HT-29 (cell line): ENCODE measurements at places on chromosomes 2 and 18.
A peak's percentile ranks its signal among the peaks of the same experiment; 100 is the strongest.

GRCh38 chr2:190511104-190511503, 23.4 kb downstream of the NEMP2 start:
- DNase-seq, result peak; percentile 68

- DNase-seq, result no peak
Measured at GRCh38 chr18:9906481-9906880, 7.3 kb upstream of the VAPA start.

- DNase-seq, result no peak
Measured at GRCh38 chr2:169426069-169426663, 53.1 kb upstream of the BBS5 start.

DNA sequence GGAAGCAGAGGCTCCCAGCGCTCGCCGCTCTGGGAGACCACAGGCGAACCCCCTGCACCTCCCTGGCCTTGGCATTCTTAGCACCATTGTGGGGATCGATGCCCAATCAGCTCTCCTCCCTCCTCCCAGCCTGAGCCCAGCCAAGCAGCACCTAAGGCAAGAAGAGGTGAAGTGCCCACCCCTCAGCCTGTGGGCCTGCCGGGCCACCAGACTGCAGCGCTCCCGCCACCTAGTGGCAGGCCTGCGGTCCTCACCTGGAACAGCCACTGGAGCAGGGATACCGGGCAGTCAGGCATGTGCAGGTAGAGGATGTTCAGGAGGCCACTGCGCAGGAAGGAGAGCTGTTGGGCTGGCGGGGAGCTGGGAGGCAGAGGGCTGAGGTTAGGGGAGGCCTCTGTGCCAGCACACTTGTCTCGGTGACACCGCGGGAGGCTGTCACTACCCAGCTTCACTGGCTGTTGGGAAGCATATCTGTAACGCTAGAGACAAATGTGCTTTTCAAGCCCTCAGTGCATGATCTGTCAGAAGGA, 35.2 kb downstream of the FAM178B start:
- DNase-seq, result peak; percentile 80

GRCh38 chr2:33516456-33516995, 40.1 kb downstream of the RASGRP3 start:
- no peak for DNase-seq

GRCh38 chr2:104871972-104872865, 18.3 kb downstream of the POU3F3 start:
- no peak for DNase-seq

- DNase-seq, result no peak
Measured at GRCh38 chr2:213108308-213108707, 43.1 kb downstream of the IKZF2 start.

DNA sequence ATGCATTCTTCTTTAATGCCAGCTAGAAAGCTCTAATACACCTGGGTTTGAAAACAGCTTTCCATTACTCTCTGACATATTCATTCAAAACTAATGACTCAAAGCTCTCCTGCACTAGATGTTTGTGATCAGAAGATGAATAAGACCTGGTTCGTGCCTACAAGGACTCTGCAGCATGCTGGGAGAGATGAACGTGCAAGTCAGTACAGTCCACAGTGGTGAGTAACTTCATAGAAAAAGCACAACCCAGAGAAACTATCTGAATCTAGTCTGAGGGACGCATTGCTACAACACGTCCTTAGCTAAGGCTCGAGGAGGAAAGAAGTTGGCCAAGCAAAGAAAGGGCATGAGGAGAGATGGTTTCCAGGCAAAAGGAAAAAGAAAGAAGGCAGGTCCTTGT, 234.3 kb downstream of the OSR1 start:
- DNase-seq, result no peak

GRCh38 chr18:12741351-12741750, 38.5 kb downstream of the PSMG2 start:
- peak; percentile 72 for DNase-seq

DNA sequence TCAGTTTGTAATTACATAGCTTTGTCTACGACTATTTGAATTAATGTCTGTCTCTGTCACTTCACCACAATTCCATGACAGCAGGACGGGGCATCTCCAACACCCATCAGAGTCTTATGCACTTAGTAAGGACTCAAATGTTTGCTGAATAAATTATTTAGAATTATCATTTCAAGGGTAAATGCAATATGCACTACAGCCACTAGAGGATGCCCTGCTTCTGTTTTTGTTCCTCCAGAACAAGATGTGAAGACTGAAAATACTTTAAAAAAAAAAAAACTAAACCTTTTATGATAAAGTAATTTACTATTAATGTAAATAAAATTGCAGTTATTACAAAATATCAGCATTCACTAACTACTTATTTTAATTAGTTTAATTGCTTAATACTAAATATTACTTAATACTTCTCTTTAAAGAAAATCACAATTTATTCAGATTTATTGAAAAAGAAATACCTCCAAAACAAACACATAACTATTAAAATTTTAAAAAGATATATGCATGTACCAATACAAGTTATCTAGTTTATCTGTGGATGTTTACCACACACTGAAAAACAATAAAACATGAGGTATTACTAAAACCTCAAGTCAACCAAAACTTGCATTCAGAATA, 3.2 kb downstream of the PIGN start:
- DNase-seq, result peak; percentile 65

- no peak for DNase-seq
Measured at GRCh38 chr18:63002305-63002704, 287.0 kb downstream of the PHLPP1 start.

DNA sequence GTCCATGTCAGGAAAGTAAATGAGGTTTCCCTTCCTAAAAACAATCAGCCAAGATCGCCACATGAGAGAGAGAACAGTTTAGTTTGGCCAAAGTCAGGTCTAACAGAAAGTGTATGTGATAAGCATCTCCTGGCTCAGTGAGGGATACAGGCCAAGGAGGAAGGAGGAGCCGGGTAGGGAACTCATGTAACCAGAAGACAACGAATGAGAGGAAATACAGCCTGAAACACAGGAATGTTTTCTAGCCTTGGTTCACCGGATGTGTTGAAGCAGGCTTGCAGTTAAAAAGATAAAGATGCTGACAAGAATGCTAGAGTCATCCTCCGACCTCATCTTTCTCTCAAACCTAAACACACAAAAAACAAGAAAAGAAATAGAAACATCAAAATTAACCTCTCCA, 283.9 kb upstream of the SIX2 start:
- no peak for DNase-seq

DNA sequence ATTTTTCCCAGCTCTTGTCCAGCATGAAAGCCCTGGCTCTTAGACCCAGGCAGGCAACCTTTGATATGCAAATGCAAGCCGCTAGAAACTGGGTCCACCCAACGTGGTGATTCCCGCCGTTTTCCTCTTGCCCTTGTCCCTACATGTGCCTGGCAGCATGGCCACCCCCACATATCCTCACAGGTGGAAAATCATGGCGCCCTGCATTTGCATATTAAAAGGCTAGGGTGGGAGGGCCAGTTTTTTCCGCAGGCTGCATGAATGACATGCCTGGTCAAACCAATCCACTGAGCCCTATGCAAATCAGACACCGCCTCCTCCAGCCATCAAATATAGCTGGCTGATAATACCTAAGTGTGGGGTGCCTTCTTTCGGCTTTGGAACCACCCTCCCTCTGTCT, 1091.8 kb upstream of the NXPH2 start:
- no peak for DNase-seq

GRCh38 chr2:159098921-159099411, 130.5 kb downstream of the TANC1 start:
- peak; percentile 22 for DNase-seq

GRCh38 chr2:96505231-96505889, at the start of gene NEURL3:
Gene NEURL3 (minus strand): TSS chr2:96505357. CDS start chr2:96505286, 71 bp downstream.
- peak; percentile 82 for DNase-seq

DNA sequence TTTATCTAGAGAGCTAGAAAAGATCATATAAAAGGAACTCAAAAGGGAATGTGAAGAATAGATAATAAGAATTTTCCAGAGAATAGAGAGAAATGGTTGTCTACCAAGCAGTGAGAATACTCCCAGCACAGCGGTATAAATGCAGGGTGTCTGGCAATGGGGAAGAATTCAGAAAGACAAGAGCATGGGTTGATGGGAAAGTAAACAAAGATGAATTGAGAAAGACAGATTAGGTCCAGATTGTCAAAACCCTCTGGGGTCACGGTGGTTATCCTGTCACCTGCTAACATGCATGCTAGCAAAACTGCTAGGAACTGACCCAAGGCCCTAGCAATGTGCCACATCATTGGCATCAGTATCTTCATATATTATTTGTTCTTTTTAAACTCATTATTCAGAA, 30.8 kb upstream of the C1D start:
- no peak for DNase-seq

- no peak for DNase-seq
Measured at GRCh38 chr18:25322806-25323205, 29.2 kb downstream of the ZNF521 start.

- DNase-seq, result peak; percentile 84
Measured at GRCh38 chr2:222859786-222860612, 837 bp upstream of the ACSL3 start.

DNA sequence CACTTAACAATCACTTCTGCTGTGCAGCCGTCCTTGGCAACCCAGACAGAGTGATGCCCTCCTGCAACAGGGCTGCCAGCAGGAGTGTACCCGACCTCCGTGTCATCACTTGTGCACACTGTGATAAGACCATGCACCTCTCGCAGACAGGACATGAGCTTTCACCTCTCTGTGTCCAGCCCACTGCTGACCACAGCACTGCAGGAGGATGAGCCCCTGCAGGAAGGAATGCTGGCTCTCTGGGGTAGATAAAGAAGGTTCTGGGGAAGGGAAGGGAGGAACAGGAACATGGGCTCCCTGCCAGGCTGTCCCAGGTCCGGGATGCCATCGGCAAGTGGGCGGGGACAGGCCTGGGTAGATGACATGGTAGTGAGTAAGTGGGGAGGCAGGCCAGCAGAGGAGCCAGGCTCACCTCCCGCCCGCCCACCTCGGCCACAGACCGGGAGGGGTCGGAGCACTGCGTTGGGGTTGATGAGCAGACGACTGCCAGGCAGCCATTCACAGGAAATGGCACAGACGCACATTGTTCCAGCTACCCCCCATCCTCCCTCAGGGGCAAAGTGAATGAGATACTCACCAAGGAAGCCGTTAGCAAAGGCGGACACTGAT, 18.6 kb upstream of the COL6A3 start:
- DNase-seq, result peak; percentile 23

DNA sequence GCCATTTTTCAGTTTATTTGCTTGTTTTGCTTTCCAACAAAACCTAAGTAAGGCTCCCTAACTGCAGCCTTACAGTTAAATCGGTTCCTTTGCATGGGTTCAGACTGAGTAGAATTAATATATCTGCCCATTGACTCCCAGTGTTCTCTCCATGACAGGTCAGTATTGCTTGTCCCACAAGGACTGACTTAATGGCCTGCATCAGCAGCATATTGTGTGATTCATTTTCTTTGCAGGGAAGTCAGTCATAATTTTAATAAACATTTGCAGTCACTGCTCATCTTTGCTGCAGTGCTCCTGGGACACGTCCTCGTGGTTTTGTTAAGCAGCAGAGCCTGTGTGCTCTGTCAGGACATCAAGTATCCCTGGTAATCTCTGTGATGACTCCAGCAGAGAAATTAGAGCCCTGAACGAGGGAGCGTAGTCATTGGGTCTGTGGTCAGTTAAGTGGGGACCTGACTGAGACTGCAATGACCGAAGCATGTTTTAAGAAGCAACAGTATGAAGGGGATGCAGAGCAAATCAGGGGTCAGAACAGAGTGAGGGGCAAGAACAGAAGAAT, 93.3 kb downstream of the CDH20 start:
- DNase-seq, result no peak

DNA sequence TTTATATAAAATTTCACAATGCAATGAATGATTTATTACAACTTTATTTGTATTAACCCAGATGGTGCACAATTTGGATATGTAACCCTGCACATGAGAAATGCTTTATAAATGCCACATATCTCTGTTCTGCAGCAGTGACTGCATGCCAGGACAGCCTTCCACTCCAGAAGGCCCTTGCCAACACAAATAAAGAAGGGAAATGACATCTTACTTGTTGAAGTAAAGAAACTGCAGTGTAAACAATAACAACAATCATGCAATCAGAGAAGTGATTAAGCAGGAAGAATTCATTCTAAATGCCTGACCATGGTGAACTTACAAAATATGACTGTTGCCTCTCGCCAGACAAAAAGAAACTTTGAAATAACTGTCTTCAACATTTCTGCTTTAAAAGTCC, 129.9 kb upstream of the CHST9 start:
- no peak for DNase-seq

GRCh38 chr2:63057249-63058143, 6.9 kb downstream of the OTX1 start:
- DNase-seq, result no peak

DNA sequence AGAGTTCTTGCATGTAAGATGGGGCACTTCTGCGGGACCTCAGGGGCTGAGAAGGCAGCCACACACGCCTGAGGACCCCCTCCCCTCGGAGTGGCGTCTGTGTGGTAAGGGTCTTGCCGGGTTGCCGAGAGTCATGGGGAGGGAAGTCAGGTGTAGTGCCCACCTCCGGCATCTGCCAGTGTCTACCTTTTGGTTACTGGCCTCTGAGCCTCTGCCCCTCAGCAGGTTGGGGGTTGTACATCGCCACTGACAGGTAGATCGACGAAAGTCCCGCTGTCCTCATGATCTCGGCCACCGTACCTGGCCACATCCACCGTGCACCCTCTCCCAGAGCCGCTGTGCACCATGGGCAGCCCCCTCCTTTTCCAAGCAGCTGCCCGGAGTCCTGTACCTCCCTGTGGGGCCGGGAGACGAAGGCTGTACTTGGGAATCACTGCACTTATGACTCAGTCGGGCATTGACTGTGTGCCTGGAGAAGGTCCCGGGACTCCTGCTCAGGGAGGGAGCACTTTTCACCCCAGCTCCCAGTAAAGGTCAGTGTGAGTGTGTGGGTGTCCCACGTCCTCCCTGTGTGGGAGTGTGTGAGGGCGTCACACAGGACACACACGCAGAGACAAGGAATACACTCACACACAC, 332.4 kb upstream of the MYT1L start:
- no peak for DNase-seq

DNA sequence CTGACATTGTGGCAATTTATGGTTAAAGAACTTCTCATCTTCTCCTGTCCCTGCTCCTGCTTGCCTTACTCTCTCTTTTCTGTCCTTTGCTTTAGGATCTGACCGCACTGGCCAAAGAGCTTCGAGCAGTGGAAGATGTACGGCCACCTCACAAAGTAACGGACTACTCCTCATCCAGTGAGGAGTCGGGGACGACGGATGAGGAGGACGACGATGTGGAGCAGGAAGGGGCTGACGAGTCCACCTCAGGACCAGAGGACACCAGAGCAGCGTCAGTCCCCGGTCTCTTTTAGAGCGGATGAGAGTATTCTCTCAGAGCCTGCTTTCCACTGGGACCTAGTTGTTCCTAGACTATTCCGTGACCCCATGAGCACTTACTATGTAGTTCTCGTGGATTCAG, 122.2 kb upstream of the IL1R2 start:
- DNase-seq, result no peak

- no peak for DNase-seq
Measured at GRCh38 chr18:45365835-45366234, 249.4 kb upstream of the SLC14A2 start.

- DNase-seq, result no peak
Measured at GRCh38 chr2:45653122-45653913, 1.8 kb downstream of the PRKCE start.

DNA sequence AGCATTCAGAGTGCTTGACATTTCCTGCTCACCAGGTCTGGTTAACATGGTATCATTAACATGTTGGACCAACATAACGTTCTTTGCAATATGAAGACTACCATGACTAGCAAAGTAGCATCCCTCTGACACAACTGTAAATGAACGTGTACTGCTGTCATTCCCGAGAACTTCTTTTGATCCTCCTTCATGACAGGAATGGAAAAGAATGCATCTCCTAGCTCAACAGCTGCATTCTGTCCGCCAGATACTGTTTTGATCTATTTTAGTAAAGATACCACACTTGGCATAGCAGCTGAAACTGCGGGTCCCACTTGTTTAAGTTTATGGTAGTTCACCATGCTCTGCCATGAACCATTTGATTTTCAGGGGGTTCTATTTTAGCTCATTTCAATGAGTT, 144.2 kb upstream of the PARD3B start:
- no peak for DNase-seq
